ENCODE measurements at places on chromosomes 13 and 19. TPM values are rescaled to one million over a fixed set of nuclear protein-coding genes. Genes with fewer than 3 reads are reported as not detected.

C1QTNF9B gene
- 2.4 TPM for total RNA-seq

TMPRSS9 gene
- total RNA-seq = 0.14 TPM

MISP3 gene
- total RNA-seq = 12.4 TPM

CNFN gene
- 3.4 TPM for total RNA-seq

TNNT1 gene
- total RNA-seq = 87.9 TPM

SH2D3A gene
- total RNA-seq = 35.5 TPM

SULT2B1 gene
- total RNA-seq = 43.0 TPM

GRCh38 chr19:47227352-47228167 lies 3.4 kb downstream of the BBC3 start:
- DNase-seq = peak; percentile 80

GRCh38 chr19:31235806-31236205 lies 113.4 kb downstream of the TSHZ3 start:
- no peak for DNase-seq

DNA sequence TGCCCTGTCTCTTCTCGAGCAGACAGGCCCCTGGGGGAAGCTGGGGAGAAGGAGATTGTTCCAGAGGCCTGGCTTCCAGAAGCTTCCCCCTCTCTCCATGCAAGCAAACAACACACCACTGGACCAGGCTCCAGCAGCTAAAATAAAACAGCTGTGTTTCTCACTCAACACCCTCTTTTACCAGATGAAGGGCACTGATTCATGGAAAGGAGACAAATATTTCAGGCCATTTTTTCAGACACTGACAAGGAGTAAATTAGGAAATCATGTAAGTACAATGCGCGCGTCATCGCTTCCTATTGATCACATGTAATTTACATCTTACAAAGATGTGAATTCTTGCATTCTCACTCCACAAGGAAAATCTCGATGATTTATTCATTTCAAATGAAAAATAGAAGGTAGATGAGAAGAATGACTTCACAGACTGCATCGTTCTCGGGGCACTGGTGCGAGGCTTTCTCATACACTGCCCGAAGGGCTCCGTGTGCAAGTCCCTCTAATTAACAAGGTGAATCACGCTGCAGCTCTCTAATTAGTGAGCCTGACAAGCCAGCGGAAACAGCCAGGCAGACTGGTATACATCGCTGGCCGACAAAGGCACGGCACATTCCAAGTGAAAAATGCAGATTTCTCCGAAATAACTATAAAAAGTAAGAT lies 153.6 kb downstream of the KCTD15 start:
- no peak for DNase-seq

DNA sequence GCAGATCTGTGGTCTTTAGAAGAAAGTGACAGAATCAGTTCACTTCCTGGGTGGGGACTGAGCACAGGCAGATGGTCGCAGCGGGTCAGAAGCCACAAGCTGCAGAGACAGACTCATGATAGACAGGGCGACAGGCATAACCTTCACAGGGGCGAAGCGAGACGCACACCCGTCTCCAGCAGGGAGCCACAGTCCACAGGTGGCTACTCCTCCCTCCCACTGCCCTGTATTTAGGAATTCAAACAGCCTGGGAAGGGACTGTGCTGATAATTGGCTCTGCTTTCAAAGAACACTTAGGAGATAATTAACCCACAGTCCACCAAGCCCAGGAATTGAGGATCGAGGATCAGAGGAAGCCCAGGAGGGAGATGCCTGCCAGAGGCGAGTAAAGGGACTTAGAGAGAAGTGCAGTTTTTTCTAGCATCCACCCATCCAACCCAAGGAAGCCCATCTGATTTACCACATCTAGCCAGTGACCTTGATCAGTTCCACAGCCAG lies 23.2 kb downstream of the RFX2 start:
- no peak for DNase-seq

DNA sequence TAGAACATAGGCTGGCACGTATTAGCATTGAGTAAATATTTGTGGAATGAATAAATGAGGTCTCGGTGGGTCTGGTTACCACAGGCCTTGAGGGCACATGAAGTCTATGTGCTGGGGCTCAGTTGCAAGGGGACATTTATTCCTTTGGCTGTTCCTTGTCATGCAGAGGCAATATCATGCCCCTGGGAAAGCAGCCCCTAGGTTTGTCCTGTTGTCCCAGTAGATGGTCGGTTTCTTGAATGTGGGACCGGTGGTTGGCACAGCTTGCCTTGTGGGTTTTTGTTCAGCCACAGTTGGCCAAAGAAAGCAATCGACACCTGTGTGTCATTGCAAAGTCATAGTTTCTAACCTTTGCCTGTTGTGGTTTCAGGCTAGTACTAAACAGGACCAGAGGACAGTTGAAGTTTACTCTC lies 24.7 kb upstream of the GPR183 start:
- DNase-seq = no peak

DNA sequence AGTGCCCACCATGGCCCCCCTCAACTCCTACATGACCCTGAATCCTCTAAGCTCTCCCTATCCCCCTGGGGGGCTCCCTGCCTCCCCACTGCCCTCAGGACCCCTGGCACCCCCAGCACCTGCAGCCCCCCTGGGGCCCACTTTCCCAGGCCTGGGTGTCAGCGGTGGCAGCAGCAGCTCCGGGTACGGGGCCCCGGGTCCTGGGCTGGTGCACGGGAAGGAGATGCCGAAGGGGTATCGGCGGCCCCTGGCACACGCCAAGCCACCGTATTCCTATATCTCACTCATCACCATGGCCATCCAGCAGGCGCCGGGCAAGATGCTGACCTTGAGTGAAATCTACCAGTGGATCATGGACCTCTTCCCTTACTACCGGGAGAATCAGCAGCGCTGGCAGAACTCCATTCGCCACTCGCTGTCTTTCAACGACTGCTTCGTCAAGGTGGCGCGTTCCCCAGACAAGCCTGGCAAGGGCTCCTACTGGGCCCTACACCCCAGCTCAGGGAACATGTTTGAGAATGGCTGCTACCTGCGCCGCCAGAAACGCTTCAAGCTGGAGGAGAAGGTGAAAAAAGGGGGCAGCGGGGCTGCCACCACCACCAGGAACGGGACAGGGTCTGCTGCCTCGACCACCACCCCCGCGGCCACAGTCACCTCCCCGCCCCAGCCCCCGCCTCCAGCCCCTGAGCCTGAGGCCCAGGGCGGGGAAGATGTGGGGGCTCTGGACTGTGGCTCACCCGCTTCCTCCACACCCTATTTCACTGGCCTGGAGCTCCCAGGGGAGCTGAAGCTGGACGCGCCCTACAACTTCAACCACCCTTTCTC lies 8.2 kb downstream of the FOXA3 start:
- DNase-seq = no peak

DNA sequence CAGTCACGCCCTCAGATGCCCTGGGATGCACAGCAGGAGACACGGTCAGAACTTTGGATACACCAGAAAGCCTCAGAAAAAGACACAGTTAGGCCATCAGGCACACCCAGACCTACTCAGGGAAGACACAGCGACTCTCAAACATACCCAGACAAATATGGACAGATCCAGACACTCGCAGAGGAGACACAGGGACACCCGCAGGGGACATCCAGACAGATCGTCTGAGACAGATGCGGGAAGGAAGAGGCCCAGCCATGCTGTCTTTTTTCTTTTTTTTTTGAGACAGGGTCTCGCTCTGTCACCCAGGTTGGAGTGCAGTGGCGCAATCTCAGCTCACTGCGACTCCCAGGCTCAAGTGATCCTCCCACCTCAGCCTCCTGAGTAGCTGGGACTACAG lies 4.8 kb downstream of the DPF1 start:
- no peak for DNase-seq

GRCh38 chr19:9061879-9062278 lies 25.0 kb upstream of the OR1M1 start:
- no peak for DNase-seq

GRCh38 chr13:99983499-99984401 lies 2.2 kb downstream of the ZIC2 start:
- DNase-seq = no peak

- DNase-seq = no peak
These were observed 494.6 kb downstream of the MYO16 start for GRCh38 chr13:109123971-109124370.

GRCh38 chr19:16017138-16017490 lies 59.2 kb upstream of the TPM4 start:
- DNase-seq = no peak

DNA sequence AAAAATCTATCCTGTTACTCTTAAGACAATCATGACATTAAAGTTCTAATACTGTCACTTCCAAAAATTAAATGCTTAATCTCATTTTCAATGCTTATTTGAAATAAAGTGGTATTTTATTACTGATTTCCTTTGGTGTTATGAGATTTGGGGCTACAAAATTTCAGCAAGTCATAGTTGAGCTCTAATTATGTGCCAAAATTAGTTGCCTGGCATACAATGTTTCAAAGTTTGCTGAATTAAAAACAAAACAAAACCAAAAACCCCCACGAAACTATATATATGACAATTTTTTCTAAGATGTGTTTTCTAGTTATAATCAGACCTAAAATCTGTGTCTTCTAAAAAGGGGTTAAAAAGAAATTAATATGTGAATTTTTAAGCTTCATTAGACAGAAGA lies 62.2 kb downstream of the KCNRG start:
- no peak for DNase-seq

- DNase-seq = no peak
These were observed 465.6 kb downstream of the ITGBL1 start for GRCh38 chr13:101917833-101918661.

DNA sequence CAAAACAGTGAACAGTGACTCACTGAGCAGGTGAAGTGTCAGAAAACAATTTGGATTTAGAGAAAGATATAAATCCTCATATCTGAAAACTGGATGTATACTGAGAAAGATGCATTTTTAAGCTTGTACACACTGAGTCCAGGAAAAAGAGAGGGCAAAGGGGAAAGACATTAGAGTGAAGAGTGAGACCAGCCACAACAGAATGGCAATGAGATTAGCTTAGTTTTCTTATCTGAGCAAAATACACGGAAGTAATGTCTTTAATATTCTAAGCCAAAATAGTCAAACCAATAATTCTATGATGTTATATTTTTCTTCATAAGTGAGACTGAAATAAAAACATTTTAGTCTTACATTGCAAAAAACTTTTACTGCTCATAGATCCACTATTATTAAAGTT lies 236.0 kb downstream of the SLITRK5 start:
- DNase-seq = no peak

DNA sequence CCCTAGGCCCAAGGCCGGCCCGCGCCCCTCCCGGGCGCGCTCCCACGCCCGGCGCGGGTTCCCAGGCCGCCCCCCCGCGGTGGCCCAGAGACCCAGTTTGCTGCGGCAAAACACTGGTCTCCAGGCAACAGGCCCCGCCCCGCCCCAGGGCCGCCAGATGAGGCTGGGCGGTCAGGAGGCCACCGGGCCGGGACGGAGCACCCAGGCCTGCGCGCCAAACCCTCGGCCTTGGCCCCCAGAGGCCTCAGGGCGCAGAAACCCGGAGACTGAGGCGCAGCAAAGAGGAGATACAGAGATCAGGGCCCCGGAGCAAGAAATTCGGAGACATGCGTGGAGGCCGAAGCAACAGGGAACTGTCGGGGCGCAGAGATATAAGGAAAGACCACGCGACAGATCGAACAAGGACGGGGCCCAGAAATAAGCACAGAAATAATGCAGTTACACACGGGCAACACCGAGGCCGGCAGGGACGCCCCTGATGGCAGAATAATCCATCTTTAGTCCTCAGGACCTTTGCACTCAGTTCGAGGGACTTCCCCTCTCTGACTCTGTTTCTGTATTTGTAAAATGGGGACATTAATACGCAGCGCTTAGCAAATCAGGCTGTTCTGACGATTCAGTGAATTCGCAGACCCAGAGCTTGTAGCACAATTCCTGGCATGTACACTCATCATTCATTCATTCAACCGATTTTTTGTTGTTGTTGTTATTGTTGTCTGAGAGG lies 20.8 kb upstream of the ERCC1 start:
- peak; percentile 88 for DNase-seq

DNA sequence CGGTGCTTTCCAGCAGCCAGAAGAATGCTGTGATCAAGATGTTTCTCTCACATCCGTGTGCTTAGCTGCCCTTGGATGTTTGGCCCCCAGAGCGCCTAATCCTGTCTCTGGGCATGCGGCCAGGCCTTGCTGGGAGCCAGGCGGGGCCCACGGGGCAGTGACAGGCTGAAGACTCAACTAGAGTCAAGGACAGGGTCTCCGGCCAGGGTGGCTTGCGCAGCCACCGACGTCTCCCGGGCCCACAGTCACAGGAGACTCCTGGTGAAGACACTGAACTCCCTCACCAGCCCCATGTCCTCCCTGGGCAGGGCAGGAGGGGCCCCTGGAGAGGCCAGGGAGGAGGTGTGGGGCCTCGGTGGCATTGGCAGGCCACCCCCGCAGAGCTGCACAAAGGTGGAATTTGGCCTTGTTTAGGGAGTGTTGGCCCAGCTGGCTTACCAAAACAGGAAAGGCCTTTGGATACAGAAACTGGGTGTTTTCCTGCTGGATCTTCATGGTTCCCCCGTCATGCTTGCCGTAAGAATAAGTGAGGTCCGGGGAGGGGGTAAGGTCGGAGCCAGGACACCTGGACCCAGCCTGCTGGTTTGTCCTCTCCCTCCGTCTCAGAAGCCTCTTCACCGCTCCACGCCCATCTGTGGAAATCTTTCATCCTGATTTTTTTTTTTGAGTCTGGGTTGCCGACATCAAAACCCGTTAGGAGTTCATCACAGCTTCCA lies 10.0 kb upstream of the NDUFS7 start:
- DNase-seq = no peak

GRCh38 chr19:33933931-33934330 lies 137.3 kb downstream of the KCTD15 start:
- no peak for DNase-seq

DNA sequence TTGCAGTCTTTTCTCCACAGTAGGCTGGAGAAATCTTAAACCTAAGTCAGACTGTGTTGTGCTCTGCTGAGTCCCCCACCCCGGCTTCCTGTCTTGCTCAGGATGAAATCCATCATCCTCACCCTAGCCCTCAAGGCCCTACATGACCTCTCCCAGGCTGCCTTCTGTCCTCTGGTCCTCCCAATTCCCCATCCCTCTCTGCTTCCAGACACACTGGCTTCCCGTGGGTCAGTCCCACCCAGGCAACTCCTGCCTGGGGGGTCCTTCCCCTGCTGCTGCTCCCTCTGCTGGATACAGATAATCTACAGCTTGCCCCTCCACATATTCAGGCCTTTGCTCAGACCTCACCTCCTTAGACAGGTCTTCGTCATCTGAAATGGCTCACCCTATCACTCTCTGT lies 18.4 kb upstream of the CBY2 start:
- DNase-seq = no peak

Measured in prostate gland (tissue), 2 donors.